ENCODE measurements at places on chromosomes 2 and 18.

GRCh38 chr2:72971036-72971435, 53.7 kb downstream of the EMX1 start:
- no peak for DNase-seq

DNA sequence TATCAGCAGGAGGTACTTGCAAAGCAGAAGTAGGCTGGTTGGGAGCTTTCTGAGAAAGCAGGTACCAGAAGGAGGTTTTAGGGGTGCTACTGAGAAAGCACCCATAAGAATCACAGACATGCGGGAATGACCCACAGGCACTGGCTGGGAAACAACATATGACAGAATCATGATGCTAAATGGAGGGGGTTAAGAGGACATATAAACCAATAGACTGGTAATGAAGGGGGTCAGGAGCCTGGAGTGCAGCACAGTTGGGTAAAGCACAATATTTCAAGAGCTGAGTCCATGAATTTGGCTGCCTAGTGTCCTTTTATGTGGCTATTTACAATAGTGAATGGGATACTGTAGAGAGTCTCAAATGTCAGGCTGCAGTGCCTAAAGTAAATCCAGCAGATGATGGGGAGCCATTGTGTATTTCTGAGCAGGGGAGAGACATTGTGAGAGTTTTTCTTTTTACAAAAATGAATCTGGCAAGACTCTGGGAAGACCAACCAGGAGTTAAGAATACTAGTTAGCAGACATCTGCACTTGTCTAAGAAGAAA, 27.6 kb upstream of the GMCL1 start:
- no peak for DNase-seq

- DNase-seq: no peak
Observed at GRCh38 chr2:218858671-218859555, 692 bp upstream of the WNT6 start.

GRCh38 chr2:182228073-182228473, 198.8 kb downstream of the PDE1A start:
- DNase-seq: no peak

DNA sequence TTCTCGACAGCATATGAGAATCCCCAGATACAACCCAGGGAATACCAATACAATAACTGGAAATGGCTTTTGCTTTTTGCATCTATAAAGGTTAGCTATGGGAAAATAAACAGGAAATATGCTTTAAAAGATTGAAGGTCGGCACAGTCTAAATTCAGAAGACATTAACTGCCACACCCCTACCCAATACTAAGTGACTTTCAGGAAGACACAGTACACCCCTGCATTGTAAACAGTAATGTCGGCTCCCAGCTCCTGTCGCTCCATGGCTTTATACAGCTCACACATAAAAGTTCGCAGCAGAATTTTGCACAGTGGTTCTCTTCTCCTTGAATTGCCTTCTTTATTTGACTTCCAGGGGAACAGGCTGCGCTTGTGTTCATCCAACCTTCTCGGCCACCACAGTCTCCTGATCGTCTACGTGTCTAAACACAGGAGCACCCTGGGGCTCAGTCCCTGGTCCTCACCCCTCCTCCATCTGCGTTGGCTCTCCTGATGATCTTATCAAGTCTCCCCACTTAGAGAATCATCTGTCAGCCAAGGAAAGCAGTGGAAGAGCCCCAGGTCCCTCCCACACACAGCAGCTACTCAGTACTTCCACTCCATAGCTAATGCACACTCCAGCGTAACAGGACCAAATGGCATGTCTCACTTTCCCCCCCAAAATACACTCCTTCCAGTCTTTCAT, 22.7 kb downstream of the CYB5A start:
- no peak for DNase-seq

DNA sequence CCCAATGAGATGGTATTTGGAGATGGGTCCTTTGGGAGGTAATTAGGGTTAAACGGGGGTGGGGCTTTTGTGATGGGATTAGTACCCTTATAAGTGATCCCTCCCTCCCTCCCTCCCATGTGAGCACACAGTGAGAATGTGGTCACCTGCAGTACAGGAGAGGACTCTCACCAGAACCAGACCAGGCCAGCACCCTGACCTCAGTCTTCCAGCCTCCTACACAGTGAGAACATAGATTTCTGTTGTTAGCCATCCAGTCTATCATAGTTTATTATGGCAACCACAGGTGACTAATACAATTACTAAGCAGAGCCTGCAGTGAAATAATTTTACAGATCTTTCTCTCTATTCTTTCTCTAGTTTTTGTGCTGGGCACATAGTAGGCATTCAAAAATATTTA, 137.7 kb upstream of the PKDCC start:
- DNase-seq: no peak

DNA sequence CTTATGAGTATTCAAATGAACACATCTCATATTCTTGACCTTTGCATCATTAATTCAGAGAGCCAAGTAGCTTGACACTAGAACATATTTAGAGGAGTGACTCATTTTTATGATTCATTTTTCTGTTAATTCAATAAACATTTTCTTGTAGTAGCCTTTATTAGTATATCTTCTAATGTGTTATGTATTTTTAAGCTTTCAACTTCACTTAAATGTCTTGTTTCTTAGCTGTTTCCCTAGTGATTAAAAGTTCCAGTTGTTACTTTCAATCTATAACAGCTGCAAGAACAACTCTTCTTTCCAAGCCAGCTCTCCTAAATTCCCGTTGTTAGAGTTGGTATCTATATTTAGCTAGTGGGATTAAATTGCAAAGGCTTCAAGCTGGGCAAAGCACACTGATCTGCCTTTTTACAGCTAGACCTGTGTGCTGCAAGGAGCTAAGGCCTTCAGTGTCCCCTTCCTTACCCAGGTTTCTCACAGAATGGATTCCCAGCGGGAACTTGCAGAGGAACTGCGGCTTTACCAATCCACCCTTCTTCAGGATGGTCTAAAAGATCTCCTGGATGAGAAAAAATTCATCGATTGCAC, at the start of gene KLHL41:
TSS of gene KLHL41 (plus strand) at position 405 of the 588 bp plus-strand sequence. CDS start at position 482, 77 bp downstream.
- DNase-seq: no peak

DNA sequence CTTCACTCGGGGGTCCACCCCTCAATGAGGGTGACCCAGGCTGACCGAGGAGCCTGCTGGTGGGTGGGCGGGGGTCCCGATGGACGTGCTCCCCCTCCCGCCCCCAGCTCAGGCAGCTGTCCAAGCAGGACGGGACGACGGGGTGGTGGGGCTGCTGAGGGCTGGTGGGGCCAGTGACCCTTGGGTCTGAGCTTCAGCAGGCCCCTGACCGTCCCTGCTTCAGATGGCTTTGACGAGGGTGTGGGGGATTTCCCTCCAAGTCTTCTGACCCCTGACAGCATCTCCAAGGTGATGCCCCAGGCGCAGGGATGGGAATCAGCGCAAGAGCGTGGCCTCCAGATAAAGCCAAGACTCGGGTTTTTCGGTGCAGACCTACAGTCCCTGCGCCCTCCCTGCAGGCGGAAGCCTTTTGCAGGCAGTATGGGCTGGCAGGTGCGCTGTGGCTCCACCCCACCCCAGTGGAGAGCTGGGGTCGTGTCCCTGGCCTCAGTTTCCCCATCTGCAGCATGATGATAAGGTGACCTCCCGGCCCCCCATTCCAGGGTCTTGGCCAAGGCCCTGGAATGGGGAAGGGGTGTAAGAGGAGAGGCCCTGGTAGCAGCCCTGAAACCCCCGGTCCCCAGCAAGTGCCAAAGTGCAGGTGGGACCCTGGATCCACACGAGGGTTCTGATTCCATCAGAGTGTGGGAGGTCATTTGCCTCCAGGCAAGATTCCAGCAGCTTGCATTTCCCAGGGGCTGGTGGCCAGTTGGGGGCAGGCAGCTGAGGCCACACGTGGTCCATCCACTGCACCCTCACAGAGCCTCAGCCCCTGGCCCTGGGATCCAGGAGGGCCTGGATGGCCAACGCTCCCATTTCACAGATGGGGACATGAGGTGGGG, 8.7 kb downstream of the CROCC2 start:
- no peak for DNase-seq

DNA sequence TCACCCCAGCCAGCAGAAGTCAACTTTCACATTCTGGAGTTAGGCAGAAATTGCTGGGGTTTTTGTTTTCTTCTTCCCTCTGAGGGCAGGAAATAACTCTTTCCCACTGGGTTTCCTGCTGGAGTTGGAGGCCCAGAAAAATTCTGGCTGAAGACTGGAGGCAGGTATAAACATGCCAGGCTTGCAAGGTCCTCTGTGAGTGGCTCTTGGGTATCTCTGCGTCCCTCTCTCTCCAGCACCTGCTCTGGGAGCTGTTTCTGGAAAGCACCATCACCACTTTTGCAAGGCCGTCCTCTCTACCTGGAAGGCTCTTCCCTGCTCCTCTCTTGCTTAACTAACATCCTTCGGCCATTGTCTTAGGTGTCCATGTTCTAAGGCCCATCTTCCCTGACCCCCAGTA, 91.0 kb downstream of the MCFD2 start:
- DNase-seq: no peak

GRCh38 chr2:144943986-144944385, 424.1 kb upstream of the ZEB2 start:
- no peak for DNase-seq

DNA sequence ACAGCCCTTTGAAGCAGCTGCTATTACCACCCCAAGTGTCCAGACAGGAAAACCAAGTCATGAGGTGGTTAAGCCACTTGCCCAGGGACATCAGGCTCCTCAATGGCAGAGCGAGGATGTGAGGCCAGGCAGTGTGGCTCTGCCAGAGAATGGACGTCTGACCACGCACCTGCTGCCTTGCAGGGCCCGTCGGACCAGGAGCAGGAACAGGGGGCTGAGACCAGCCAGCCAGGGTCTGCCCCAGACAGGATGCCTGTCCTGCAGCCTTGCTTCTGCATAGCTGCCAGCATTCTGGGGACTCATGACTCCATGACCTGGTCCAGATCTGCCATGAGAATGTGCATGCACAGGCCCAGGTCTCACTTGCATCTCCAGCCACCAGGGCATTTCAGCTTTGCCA, 52.0 kb downstream of the BCL2L11 start:
- no peak for DNase-seq

DNA sequence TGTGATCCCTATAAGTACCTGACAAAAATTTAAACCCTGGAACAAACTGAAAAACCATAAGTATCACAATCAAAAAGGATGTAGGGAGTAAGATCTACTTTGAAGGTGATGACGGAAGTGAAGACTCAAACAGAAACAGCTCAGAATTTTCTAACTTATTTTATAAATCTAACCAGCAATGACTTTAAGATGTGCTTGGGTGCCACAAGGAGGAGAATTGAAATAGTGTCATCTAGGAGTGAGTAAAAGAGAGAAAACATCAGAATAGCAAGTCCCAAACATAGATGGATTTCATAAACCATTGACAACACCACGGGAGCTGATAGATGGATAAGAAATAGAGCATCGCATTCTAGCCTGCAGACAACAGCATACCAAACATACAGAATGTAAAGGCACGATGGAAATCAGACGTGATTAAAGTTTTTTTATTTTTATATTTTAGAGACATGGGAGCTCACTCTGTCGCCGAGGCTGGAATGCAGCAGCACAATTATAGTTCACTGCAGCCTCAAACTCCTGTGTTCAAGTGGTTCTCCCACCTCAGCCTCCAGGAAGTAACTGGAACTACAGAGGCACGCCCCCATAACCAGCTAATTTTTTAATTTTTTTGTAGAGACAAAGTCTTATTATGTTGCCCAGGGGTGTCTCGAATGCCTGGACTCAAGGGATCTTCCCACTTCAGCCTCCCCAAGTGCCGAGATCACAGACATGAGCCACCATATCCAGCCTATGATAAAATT, 36.9 kb downstream of the MAP3K19 start:
- DNase-seq: no peak

- no peak for DNase-seq
Observed at GRCh38 chr2:59112258-59112657, 871.1 kb upstream of the FANCL start.

Measured in stimulated activated CD4-positive, alpha-beta T cell treated with anti-CD3 and anti-CD28 coated beads, TNF-alpha, amount 100 ng/mL, for 24 hours (primary cell).